HepG2 (cell line): ENCODE measurements at places on chromosomes 7 and 10.

DNA sequence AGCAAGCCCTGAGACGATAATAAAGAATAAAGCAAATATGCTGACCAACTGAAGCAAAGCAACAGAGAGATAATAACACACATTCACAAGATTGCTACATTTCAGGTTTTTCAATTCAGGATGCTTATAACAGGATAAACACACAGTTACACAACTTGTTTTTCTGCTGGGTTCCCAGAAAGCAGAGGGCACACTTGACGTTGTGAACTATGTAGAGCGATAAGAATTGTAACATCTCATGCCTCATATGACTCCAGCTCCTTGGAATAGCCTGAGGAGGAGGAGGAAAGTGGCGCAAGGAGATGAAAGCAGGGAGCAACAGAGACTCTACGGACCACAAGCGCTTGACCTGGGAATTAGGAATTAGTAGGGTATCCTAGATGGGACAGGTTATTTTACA is 201.7 kb downstream of the SKAP2 start:
- H3K36me3 ChIP-seq: no peaks in the 10 kb centered on the region
- no peaks in the 10 kb centered on the region for H3K27me3 ChIP-seq
- H3K27ac ChIP-seq: no peak overlapping the region
- peaks cover 1% of the 10 kb centered on the region; the same call in 1 of the 2 replicates for H3K4me1 ChIP-seq

- no peaks in the 10 kb centered on the region for H3K27me3 ChIP-seq
- no peak overlapping the region for H3K27ac ChIP-seq
- no peak for DNase-seq
- H3K36me3 ChIP-seq: no peaks in the 10 kb centered on the region
- H3K4me1 ChIP-seq: peaks cover 22% of the 10 kb centered on the region
- H3K4me3 ChIP-seq: no peak overlapping the region
These were observed 57.3 kb upstream of the OSBPL3 start for GRCh38 chr7:25037325-25037724.

DNA sequence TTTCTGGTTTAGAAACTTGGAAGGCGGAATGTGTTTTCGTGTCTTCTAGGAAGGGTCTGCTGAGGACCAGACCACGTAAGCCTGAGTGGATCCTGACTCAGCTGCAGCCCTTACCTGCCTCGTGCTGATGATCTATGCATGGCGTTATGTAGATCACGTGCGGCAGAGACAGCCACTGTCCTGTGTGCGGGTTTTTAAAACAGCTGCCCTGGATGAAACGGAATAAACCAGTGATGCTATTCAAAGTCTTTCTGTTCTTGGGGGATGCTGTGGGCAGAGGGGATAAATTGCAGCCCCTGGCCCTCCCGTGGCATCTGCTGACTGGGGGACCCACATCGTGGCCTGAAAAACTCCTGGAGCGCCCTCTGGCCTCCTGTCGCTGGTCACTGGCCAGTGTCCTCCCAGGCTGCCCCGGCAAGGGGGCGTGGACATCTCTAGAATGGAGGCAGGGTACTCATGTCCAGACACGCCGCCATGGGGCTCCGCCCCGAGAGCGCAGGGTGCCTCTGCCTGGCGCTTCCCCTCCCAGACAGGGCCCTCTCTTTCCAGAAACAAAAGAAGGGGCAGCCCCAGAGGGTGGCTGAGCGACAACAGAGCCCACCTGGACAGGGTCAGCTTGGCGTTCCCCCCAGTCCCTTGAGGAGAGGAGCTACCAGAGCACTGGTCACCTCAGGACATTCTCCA is 13.2 kb downstream of the ALKBH4 start:
- DNase-seq: peak; percentile 67
- H3K27me3 ChIP-seq: no peaks in the 10 kb centered on the region
- H3K27ac ChIP-seq: no peak overlapping the region

GRCh38 chr7:151009327-151010036 is 14.8 kb downstream of the ATG9B start:
- peaks cover 88% of the 10 kb centered on the region for H3K4me1 ChIP-seq
- peak overlapping the region; percentile 76 for H3K4me3 ChIP-seq
- H3K36me3 ChIP-seq: no peaks in the 10 kb centered on the region; the same call in 1 of the 2 replicates
- peak; percentile 43 for DNase-seq

GRCh38 chr7:113143486-113144257 is 25.3 kb upstream of the SMIM30 start:
- no peak overlapping the region for H3K27ac ChIP-seq
- no peaks in the 10 kb centered on the region; the same call in 1 of the 2 replicates for H3K27me3 ChIP-seq
- H3K4me3 ChIP-seq: no peak overlapping the region
- H3K36me3 ChIP-seq: no peaks in the 10 kb centered on the region

- no peak overlapping the region for H3K27ac ChIP-seq
- no peak for DNase-seq
- peaks cover 43% of the 10 kb centered on the region for H3K4me1 ChIP-seq
- H3K4me3 ChIP-seq: no peak overlapping the region
- peaks cover 5% of the 10 kb centered on the region; the same call in 1 of the 3 replicates for H3K27me3 ChIP-seq
- no peaks in the 10 kb centered on the region for H3K36me3 ChIP-seq
These were observed 2.0 kb downstream of the MYO1G start for GRCh38 chr7:44976746-44977196.

DNA sequence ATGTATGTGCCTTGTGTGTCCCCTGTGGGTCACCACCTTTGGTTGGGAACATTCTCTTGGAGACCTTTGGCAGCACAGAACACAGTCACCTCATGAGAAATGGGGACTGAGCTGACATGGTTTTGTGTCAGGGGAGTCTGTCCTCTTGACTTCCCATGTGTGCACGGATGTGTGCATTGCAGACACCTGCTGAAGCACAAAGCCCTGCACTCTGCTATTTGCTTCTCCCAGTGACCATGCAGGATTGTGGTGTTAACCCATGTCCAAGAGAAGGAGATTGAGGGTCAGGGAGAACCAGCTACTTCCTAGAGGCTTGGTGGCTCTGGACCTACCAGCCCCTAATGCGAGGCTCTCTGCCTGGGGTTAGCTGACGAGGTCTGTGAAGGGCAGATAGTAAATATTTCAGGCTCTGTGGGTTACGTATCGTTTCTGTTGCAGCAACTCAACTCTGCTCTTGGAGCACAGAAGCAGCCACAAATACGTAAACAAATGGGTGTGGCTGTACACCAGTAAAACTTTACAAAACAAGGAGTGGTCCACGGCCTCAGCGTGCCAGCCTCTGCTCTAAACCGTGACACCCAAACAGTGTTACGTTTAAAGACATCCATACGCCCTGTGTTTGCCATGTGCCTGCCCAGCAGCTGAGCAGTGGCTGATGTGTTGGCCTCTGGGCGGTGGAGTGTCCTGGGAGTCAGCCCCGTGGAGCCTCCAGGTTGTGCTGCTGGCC is 51.7 kb downstream of the ADCY1 start:
- no peaks in the 10 kb centered on the region for H3K36me3 ChIP-seq
- H3K4me3 ChIP-seq: no peak overlapping the region
- no peak for DNase-seq
- no peak overlapping the region for H3K27ac ChIP-seq
- H3K27me3 ChIP-seq: peaks cover 2% of the 10 kb centered on the region; the same call in 1 of the 2 replicates
- no peaks in the 10 kb centered on the region for H3K4me1 ChIP-seq

GRCh38 chr10:80468806-80469421 is 14.8 kb downstream of the TSPAN14 start:
- peaks cover 45% of the 10 kb centered on the region for H3K36me3 ChIP-seq
- peaks cover 97% of the 10 kb centered on the region for H3K4me1 ChIP-seq
- H3K27ac ChIP-seq: no peak overlapping the region
